ENCODE measurements at places on chromosomes 2 and 18.

DNA sequence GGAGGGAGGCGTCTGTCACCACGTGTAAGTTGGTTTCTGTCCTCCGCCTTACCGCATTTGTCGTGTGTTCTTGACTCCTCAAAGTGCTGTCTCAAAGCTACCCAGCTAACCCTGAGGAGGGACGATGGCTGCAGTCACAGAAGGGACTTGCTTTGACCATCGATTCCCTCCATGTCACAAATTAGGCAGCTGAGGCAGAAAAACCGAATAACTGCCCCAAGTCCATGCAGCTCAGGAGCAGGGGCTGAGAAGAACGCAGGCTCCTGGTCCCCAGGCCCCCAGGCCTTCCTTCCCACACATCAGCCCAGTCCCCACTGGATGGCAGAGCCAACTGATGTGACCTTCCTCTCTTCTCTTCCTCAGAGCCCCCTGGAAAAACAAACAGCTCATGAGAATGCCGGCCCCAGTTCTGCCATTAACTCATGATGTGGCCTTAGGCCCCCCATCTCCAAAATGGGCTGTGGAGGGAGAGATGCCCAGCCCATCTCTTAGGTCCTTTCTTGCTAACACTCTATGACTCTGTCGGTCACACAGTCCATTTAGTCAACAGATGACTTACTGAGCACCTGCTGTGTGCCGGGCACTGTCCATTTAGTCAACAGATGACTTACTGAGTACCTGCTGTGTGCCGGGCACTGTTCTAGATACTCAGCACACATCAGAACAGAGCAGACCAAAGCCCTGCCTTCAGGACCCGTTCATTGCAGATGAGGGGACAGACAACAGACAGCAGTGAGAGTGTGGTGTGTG, 19.6 kb downstream of the MTERF4 start:
- DNase-seq: no peak

DNA sequence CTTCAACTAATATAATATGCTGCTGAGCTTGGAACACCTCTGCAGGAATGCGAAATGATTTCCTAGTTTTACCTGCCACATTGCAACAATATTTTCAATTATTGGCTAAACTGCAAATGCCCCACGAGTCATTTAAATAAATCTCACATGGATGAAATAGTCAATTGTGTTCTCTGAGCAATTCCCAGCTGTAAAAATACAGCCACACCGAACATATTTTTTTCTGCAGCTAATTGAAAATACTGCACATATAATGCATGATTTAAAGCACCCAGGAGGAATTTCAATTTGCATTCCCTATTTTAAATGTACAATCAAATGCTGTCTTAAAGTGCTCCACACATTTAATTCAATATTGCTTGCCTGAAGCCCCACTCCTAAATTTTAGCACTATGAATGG, 18.6 kb downstream of the SERPINE2 start:
- DNase-seq: no peak

DNA sequence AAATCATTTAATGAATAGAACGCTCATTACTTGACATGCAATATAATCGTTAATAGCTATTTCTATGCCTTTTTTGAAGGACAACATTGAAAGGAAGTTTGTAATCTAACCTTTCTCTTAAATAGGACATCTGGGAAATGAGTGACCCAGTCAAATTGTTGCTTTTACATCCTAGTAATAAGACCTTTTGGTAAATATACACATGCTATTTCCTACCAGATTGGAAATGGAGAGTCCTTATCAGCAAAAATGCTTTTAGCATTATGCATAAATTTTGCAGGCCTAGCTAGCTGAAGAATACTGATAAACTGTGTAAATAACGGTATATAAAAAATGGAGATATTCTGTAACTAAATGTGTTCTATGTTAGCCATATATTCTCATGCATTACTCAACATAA, 567.3 kb upstream of the DSEL start:
- DNase-seq: no peak

GRCh38 chr2:162217598-162217997, 25.6 kb downstream of the FAP start:
- no peak for DNase-seq

GRCh38 chr18:61743775-61744531, 148.9 kb downstream of the RNF152 start:
- DNase-seq: no peak

GRCh38 chr18:68713131-68713530, 1.8 kb downstream of the TMX3 start:
- DNase-seq: no peak

GRCh38 chr2:55419233-55419678, 400 bp downstream of the CCDC88A start:
- no peak for DNase-seq

GRCh38 chr2:60033325-60033724, 520.1 kb downstream of the BCL11A start:
- DNase-seq: no peak

DNA sequence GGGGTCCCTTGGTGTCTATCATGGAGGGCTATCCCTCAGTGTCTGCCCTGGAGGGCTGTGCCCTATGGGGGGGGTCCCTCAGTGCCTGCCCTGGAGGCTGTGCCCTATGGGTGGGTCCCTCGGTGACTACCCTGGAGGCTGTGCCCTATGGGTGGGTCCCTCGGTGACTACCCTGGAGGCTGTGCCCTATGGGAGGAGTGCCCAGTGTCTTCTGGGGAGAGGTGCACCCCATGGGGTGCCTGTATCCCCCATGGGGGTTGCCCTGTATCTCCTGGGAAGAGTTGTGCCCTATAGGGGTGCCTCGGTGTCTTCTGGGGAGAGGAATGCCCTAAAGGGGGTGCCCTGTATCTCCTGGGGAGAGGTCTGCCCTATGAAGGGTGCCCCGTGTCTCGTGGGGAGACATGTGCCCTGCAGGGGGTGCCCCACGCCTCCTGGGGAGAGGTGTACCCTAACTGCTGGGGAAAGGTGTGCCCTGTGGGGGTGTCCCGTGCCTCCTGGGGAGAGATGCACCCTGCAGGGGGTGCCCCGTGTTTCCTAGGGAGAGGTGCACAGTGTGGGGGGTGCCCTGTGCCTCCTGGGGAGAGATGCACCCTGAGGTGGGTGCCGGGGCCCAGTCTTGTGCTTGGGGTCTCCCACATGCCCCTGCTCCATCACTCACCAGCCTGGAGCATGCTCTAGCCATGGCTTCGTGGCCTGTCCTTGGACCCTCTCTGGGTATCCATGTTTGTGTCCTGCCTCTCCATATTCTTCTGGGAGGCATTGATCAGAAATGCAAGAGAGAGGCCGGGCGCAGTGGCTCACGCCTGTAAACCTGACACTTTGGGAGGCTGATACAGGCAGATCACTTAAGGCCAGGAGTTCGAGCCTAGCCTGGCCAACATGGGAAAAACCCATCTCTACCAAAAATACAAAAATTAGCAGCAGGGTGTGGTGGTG, 215.6 kb downstream of the HDAC4 start:
- DNase-seq: no peak

DNA sequence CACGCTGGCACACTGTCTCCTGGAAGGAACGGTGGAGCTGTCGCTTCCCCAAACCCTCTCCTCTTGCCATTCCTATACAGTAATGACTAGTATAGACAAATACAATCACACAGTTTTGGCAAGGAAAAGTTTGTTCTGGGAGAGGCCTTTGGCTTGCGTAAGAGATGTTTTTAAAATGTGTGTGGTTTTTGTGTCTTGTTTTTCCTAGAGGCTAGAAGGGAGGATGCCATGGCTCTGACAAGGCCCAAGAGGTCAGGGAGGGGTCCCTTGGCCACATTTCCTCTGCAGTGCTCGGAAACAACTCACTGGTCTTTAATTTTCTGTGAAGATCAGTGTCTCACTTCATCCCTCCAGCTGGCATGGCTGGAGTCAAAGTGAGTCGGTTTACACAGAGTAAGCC, 195.9 kb downstream of the SH3RF3 start:
- DNase-seq: no peak

- no peak for DNase-seq
These were observed 11.9 kb downstream of the ZNF407 start for GRCh38 chr18:74609535-74609934.

DNA sequence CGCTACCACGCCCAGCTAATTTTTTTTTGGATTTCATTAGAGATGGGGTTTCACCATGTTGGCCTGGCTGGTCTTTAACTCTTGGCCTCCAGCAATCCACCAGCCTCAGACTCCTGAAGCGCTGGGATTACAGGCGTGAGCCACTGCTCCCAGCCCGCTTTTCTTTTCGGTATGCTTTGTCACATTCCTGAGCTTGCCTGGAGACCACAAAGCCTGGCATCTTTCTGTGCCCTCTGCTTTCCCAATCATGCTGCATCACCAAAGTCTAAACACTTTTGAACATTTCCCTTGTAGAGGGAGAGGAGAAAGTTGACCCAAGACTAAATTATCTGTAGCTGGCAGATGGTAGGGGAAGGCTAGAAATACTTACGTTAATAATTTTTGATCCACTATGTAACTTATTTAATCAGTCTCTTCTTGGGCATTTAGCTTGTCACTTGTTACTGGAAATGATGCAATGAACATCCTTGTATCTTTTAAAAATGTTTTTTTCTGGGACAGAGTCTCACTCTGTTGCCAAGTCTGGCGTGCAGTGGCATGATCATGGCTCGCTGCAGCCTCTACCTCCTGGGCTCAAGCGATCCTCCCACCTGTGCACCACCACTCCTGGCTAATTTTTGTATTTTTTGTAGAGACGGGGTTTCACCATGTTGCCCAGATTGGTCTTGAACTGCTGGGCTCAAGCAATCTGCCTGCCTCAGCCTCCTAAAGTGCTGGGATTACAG, 2.7 kb upstream of the NPC1 start:
- DNase-seq: no peak

DNA sequence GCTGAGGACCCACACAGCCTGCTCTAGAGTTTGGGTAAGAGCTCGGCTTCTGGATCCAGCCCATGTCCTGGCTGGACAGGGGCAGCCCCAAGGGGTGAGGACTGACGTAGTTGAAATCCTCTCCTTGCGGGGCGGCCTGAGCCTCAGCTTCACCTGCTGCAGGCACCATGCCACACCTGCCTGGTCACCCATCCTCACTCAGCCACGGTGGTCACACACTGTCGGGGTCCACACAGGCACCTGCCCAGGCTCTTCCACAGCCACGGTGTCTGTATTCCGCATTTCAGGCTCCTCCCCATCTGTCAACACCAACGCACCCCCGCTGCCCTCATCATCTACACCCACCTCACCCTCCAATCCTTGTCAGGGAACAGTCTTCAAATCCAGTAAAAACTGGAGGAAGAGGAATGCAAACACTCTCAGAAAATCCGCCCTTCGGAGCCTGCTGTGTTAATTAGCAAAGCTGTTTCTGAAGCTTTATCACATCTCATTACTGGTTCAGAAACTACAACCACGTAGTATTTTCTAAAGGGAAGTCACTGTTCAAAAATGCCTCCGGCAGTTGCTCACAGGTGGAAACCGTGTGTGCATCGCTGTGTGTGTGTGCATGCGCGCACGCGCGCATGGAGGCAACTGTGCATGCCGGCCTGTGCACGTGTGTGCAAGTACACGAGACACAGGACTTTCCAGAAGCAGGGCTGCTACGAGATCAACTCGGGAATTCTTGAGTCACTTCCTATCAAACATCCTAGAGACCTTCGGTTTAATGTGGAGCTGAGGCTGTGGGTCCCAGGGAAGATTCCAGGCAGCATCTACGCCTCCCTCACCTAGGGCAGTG, 38.2 kb downstream of the SLC66A2 start:
- no peak for DNase-seq

- DNase-seq: no peak
These were observed 80.5 kb upstream of the SIX2 start for GRCh38 chr2:45089554-45090261.

GRCh38 chr2:206368484-206368883, 74.8 kb upstream of the ADAM23 start:
- no peak for DNase-seq
